ENCODE measurements at places on chromosomes 6 and 20. TPM values are rescaled to one million over a fixed set of nuclear protein-coding genes. Genes with fewer than 3 reads are reported as not detected.

HLA-DRB5 gene
- total RNA-seq, result 0.21 TPM

DNA sequence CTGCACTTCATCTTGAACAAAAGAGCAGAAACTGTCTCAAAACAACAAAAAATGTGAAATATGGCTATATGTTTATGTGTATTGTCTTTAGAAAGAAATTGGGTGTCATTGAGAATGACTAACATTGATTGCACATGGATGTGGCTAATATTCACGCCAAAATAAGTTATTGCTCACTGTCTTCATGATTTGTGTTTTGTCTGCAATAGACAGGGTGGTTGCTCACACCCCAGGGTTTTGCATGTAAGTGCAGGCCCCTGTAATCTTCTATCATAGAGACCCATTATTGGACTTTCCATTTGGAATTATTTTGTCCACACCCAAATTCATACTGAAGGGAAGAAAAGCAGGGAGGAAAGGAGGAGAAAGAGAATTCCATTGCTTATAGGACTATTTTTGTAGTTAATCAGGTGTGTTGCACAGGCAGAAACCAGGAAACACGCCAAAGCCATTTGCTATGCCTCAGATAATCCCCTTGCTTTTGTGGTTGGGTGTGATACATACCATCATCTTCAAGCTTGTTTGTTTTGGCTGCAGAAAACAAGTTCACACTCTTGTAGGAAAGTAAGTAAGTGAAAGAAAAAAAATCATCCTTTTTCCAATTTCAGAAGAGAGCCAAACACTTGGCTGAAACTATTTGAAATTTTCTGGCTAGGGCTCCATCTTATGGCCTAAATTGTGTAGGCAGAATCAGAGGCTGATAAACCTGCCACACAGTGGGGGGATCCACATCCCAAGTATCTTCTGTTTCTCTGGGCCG, 214.1 kb downstream of the COL12A1 start:
- DNase-seq, result peak; percentile 2

DNA sequence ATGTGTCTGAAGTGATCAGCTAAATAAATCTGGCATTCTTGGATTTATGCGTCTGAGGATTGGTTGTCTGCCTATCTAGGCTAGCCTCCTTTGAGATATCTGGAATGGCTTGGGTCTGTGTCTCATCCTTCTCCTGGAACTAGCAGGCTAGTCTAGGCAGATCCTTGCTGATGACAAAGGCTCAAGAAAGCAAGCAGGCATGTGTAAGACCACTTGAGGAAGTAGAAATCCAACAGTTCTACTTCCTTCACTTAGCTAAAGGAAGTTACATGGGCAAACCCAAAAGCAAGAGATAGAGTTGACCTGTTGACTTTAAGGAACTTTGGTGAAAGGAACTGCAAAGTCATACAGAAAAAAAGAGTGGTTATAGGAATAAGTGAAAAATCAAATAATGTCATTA, 672.6 kb downstream of the MAFB start:
- DNase-seq, result no peak

DNA sequence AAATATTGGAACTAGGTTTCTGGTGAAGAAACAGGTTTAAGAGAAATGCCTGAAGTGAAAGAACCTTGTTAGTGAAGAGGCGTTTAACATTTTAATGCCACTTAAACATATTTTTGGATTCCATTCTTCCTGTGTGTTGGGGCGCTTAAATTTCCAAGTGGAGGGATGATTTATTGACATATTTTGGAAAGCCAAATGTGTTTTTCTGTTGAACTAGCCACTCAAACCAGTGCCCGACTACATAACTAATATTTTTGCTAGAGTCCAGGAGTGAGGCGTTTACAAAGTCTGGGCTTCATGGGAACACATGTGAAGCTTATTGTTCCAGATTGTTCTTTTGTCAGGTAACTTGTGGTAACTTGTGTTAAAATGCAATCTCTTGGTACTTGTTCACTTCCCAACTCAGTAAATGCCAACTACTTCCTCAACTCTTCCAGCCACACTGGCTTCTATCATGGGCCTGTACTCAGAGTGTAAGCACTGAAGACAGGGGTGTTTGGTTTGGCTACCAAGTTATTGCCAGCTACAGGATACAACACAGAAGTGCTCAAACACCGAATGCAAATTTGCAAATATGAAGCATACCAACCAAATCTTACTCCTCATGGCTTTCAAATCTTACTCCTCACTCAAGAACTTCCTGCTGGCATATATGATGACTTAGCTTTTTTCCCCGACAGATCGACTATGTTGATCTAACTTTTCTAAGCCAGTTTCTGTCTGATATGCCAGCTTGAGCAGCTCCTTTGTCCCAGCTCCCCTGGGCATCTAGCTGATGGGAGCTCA, 2.0 kb upstream of the ZNFX1 start:
- DNase-seq, result no peak

DNA sequence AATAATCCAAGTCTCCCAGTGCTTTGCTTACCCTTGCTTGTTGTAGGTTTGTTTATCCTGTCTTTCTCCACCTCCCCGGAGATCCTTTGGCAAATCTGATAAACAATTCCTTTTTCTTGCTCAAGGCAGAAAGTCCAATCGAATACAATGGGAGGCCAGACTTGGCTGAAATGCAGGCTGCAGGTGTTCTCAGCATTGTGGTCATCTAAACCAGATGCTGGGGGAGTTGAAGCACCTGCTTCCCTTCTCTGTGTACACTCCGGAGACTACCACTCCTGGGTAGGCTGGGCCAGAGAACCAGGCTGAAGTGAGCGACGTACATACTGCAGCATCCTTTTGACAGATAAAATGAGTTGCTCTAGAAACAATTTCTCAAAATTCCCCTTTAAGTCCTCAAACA, 82.6 kb upstream of the PREP start:
- DNase-seq, result no peak

- no peak for DNase-seq
These were observed 243.0 kb downstream of the BMP2 start for GRCh38 chr20:7010527-7010926.

BFSP1 gene
- total RNA-seq, result 2.1 TPM

FNDC11 gene
- total RNA-seq, result 1.1 TPM

GRCh38 chr6:88899569-88900316, 63.7 kb downstream of the RNGTT start:
- DNase-seq, result no peak

- no peak for DNase-seq
These were observed 65.4 kb upstream of the ZNFX1 start for GRCh38 chr20:49343246-49343645.

PTGIS gene
- 2.7 TPM for total RNA-seq

PARD6B gene
- total RNA-seq, result 24.0 TPM
